GM13976 (cell line): ENCODE measurements at places on chromosomes 12 and 14.
A peak's percentile ranks its signal among the peaks of the same experiment; 100 is the strongest.

DNA sequence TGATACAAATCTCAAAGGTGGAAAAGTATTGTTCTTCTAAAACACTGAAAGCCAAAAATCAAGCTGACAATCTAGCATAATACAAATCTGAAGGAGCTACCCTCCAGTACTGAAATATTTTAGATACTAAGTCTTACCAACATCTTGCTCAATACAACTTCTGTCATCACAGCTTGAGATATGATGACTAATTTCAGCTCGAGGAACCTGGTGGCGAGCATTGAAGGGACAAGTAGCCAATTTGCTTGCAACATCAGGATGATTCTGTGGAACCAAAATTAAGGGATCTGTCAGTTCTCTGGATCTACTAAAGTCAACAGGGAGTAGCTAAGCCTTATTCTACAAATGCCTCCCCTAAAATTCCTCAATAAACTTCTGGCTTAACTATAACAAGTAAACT lies 10.4 kb downstream of the GTSF1 start:
- no peak for DNase-seq

DNA sequence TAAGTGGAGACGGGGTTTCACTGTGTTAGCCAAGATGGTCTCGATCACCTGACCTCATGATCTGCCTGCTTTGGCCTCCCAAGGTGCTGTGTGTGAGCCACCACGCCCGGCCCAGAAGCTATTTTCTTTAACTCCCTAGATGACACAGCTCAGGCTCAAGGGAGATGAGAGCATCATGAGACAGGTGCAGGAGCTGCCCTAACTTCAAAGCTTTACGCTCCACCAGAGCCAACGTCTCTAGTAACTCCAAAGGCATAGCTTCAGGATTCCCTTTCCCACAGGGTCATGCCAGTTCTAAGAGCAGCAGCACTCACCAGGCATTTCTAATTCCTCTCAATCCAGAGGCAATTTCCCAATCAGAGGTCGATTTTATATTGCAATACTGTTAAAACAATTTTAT lies 21.0 kb downstream of the NDUFA12 start:
- DNase-seq = no peak

DNA sequence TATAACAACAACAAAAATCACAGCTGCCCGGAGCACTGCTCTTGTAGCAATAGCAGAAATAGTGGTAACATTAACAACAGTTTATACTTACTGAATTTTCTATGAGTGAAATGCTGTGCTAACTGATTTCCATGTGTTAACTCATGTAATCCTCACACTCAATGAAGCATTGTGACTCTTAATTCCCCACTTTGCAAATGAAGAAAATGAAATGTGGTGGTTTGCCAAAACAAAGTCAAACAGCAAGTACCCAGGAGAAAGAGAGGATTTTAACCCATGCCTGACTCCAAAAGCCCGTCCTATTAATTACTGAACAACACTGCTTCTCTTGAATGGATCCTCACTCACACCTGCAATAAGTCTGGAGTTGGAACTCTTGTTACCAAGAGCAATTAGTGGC lies 123.5 kb downstream of the MED13L start:
- no peak for DNase-seq

- DNase-seq = no peak
Observed at GRCh38 chr12:101876322-101876860, 989 bp upstream of the DRAM1 start.

DNA sequence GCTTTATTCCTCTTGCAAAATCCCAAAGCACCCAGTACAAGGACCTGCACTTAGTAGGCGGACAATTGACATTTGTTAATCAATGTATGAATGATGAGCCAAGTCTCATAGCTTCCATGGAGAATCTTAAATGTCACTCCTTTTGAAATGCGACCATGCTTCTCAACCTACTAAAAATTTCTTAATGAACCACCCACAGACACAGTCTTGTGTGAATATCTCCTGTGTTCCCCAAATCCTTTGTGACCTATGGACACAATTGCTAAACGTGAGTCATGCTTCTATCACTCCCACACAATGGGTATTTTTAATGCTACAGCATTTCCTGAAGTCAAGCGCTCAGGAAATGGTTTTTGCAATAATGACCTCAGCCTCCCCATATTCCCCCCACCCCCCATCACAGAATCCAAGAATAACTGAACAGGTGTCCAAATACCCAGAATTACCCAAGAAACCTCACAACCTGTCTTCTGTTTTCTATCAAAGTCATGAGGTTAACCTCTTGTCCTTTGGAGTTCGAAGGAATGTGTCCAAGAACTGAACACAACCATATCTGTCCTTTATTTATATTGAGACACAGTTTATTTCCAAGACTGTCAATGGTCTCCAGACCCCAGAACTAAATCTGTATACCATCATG lies 163.6 kb upstream of the PLEKHG7 start:
- peak; percentile 62 for DNase-seq

DNA sequence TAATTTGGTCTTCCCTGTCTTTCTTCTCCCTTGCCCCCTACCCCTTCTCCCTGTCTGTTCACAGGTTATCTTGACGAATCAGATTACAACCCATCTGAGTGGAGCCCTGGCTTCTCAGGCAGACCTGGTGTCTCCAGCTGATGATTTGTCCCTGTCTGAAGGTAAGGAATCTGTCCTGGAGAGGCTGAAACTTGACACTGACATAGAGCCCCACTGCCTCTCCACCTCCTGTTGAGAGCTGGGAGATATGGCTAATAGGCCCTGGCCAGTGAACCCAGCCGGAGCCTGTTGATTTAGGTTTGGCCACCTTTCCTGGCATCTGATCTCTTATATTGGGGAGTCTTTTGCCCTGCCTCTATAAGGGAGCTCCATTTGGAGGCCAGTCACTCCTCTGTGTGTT lies 472.2 kb downstream of the RAD51B start:
- no peak for DNase-seq

DNA sequence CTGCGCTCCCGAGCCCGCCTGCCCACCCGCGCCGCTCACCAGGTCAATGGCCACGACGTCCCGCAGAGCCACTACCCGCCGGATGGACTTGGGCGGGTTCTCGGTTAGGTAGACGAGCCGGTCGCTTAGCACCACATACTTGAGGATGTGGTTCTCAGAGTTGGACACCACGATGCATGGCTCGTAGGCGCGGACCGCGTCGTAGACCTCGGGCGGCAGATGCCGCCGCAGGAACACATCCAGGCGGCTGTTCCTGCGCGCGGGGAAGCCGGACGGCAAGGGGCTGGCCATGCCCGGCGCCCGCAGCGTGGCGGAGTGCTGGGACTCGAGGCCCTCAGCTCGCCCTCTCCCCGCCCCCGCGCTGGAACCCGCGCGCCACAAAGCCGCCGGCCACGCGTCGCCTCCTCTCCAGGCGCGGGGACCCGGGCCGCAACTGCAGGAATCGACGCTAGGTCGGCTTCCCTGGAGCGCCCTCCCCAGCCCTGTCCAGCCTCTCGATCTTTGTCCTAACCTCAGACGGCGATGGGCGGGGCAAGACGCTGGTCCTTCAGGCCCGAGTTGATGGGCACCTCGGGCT lies at the start of gene C12orf56:
Gene C12orf56, minus strand, starts transcription at position 484 of the 577 bp plus-strand sequence. Its CDS starts 193 bp downstream, at position 291.
- peak; percentile 43 for DNase-seq

- no peak for DNase-seq
Observed at GRCh38 chr14:86935241-86935885, 1057.6 kb downstream of the GALC start.

- no peak for DNase-seq
Observed at GRCh38 chr14:53472306-53472705, 319.2 kb upstream of the DDHD1 start.

DNA sequence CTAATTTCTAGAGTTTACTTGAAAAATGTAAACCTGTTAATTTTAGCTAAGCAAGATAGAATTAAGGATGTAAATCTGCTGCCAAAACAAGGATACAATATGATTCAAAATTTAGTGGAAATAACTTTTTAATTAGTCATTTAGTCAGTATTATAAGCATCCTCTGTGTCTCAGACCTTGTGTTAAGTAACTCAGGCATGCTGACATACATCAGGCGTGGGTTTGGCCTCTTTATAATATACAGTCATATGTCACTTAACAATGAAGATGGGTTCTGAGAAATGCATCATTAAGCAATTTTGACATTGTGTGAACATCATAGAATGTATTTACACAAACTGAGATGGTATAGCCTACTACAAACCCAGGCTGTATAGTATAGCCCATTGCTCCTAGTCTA lies 386.9 kb downstream of the ZFP36L1 start:
- no peak for DNase-seq

DNA sequence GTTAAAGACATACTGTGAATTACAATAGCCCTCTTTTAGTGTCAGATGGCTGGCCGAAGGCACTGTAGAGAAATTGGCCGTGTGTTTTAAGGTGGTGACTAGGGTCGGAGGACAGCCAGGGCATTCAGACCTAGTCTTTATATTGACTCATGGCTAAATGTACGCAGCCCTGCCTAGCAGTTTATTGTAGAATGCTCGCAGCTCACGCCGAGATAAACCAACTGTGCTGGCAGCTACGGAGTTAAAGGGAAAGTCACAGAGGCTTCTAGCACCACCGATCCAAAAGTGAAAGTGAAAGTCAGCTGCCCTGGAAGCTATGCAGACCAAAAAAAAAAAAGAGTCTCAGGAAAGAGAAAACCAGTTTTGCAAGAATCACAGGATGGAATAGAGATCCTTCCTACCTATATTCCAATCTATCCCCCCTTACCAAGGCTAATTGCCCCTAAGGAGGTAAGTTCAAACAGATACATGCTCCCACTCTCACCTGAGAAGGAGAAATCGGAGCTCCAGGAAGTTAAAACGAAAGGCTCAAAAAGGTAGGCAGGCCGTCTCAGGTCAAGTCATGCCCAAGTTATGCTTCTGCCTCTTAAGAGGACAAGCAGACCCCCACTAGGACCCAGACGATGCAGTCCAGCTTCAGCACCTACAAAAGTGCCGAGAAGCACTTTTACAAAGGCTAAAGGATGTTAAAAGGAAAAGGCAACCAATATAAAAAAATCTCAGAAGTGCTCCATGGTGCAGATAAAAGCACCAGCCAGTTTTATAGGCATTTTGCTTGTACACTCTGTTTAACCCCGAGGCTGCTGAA lies 24.8 kb downstream of the KLRK1 start:
- peak; percentile 58 for DNase-seq

- peak; percentile 76 for DNase-seq
Observed at GRCh38 chr12:122031342-122032216, 9.9 kb downstream of the BCL7A start.

DNA sequence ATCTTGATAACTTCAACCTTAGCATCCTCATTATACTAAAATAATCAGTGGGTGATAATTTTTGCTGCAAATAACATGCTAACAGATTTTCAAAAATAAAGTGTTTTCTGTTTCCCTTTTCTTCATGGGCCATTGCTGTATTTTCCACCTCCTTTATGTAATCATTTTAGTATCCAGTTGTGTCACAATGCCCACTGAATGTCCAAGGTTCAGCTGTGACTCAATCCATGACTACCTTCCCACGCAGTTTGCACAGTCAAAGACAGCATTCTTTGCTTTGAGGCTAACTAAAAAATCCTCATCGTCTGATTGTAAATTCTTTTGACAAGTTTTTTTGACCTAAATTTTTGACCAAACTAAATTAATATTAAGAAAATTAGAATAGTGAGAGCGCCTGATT lies 474.1 kb downstream of the FLRT2 start:
- DNase-seq = no peak

GRCh38 chr14:73879027-73879426 lies 7.6 kb upstream of the ZNF410 start:
- DNase-seq = no peak

- DNase-seq = no peak
Observed at GRCh38 chr12:70798016-70798783, 122.3 kb downstream of the PTPRR start.

GRCh38 chr14:51210594-51210993 lies 29.5 kb upstream of the TMX1 start:
- no peak for DNase-seq

- DNase-seq = no peak
Observed at GRCh38 chr14:74380172-74380571, 31.9 kb downstream of the VRTN start.

- no peak for DNase-seq
Observed at GRCh38 chr14:75859746-75860145, 122.0 kb downstream of the TGFB3 start.

GRCh38 chr14:21406213-21406612 lies 22.4 kb upstream of the SUPT16H start:
- no peak for DNase-seq

- no peak for DNase-seq
Observed at GRCh38 chr14:23861666-23862065, 91.9 kb upstream of the DHRS4 start.

DNA sequence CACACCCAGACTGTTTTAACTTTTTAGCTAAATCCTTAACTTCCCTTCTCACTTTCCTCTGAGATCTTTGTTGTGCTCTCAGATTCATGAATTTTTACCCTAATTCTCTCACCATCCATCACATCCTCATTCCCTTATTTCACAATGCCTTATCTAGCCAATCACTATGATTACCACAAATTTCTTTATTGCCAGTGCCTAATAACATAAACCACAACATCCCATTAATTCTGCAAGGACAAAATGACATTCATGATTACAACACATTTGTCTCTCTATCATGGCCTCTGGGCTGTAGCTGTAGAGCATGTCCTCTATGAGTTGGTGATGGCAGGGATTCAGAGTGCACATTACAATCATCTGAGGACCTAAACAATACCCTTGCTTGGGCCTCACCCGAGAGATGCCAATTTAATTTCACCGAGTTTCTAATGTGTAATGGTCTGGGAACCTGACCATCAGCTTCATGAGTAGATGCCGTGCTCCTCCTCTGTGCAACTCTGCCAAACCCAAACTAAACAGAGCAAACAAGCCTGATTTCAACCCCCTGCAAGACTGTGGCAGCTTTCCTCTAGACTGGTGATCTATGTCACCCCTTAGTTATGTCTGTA lies 99.3 kb downstream of the SPTSSA start:
- no peak for DNase-seq

GRCh38 chr12:64950711-64951298 lies 126.4 kb downstream of the TBC1D30 start:
- no peak for DNase-seq

DNA sequence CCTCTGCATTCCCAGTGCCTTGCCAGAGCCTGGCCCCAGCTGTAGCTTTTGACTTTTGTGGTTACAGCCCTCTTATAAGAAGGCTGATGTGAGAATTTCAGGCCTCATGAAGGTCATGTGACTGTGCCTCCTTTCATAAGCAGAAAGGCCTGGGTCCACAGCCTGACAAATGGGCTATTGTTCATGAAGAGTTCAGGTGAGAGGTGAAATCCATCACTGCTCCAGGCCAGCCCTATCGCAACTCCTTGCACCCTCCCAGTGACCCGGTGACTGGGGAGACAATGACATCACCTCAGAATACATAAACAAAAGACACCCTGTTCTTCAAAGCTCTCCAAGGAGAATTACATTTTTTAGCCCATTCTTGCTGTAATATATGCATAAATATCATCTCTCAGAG lies 321.5 kb downstream of the PCNX1 start:
- DNase-seq = no peak

GRCh38 chr12:19140381-19141236 lies 11.1 kb downstream of the PLEKHA5 start:
- DNase-seq = no peak

DNA sequence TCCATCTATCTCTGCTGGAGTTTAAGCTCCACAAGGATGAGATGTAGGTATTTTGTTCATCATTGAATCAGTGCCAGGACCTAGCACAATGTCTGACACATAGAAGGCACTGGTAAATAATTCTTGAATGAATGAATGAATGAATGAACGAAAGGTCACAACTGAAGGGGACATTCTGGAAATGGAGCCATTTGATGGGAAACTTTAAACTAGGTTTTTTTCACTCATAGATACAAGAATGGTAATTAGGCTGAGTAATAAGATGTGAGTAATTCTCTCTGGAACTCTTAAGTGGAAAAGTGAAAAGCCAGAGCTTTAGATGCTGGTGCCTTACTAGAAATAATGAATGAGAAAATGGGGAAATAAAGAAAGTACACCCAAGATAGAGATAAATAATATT lies 44.3 kb downstream of the SCN8A start:
- DNase-seq = no peak

GRCh38 chr12:12441843-12442461 lies 85.1 kb downstream of the BORCS5 start:
- no peak for DNase-seq
